ENCODE measurements at places on chromosomes 7 and 10. TPM values are rescaled to one million over a fixed set of nuclear protein-coding genes. Genes with fewer than 3 reads are reported as not detected.

DNA sequence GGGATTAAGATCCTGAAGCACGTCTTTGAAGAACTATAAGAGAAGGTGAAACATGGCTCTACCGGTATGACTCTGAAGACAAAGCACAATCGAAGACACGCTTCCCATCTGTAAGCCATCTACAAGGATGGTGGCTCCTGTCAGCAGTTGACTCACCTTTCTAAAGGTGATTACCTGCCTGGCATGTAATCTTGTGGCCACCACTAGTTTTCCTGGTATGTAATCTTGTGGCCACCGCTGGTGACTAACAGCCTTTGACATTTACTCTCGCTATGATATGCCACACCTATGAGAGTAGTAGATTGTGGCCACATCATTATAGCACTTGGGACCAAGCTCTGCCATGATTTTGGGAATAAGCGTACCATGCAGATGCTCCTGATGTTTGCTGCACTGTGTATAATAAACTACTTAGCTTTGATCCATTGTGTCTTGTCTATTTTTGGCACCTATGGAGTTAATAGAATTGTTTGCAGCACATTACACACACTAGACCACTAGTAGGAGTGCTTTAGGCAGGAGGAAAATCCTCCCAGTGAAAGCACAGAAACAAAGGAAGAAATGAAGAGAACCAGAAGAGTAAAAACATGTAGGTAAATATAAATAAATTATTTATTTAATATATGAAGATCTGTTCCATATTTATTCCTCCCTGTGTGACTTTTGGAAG lies 59.8 kb downstream of the VAX1 start:
- no peak for DNase-seq

DNA sequence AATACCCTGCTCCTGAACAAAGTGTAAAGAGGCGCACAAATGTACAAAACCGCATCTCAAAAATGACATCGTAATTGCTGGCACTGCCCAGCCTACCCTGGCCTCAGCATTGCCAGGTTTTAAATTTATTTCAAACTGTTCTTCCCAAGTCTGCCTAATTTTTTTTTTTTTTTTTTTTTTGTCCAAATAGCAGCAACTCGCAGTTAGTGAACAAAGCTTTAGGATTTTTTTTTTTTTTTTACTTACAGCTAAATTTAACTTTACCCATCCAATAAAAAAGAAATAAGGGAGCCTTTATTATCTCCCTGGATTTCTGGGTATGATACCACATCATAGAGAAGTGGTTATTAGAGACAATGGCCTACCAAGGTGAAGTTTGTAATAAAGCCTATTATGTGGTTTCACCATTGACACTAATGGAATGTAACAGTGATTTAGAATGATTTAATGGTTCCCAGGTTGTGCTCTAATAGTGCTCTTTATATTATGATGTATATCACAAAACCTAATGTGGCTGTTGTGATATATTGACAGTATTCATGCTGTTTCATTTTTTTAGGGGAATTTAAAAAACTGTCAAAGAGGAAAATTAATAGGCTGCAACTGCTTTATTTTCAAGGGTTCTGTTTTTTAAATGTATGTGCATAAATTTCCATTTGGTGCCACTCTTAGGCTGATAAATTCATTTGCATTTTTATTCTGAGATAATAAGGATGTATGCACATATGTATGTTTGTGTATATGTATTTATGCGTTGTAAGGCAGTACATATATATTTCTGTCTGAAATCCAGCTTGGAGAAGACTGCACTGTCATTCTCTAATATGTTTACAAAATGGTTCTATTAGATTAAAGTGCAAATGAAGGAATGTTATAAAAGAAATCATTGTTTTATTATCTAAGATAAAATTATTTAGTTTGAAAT lies 309.0 kb downstream of the TFEC start:
- DNase-seq, result no peak

DNA sequence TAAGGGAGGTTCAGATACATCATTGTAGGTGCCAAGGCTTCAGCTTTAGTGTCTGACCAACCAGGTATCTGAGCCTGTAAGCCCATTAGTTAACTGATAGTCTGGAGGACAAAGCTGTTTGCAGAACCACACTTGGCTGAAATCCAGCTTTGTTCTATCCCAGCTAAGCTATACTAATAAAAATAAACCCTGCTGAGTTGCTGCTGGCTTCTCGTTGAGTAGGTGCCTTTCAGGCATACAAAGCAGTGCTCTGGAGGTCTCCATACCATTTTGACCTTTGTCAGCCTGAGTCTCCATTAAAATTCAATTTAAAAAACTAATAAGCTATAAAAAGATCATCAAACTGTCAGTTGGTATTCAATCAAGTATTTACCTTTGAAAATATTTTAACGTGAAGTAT lies 22.0 kb downstream of the CDCA7L start:
- DNase-seq, result no peak

- no peak for DNase-seq
Measured at GRCh38 chr7:123995617-123996326, 37.1 kb downstream of the TMEM229A start.

GRCh38 chr7:27200761-27201579 lies 1.1 kb upstream of the HOXA13 start:
- no peak for DNase-seq

DNA sequence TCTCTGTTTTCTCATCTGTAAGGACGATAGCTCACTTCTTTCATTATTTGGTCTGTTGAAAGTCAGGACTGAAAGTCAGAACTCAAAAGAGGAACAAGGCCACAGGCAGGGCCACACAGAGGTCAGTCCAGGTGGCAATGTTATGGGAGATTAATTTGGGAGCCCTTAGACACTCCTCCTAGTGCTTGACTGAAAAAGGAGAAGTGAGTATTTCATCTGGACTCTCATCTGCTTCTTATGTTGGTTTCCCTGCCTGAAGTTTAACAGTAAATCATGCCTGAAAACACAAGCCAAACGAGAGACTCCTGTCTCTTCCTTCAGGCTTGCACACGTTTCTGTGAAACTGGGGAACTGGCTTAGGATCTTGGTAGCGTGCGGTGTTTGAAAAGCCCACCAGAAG lies 248.5 kb downstream of the BUB3 start:
- DNase-seq, result no peak

TFR2 gene
- total RNA-seq, result 13.1 TPM

All from activated CD8-positive, alpha-beta T cell treated with anti-CD3 and anti-CD28 coated beads, Interleukin-2, amount 10 ng/mL, durations not matched to agents 7 days and 5 days (primary cell).